ENCODE measurements at places on chromosomes 13 and 19.

GRCh38 chr19:6861683-6862286, 25.6 kb upstream of the ADGRE1 start:
- no peak for DNase-seq

- DNase-seq, result no peak
Observed at GRCh38 chr19:31402529-31403316, 53.5 kb upstream of the TSHZ3 start.

- no peak for DNase-seq
Observed at GRCh38 chr19:48502350-48503018, 9.2 kb downstream of the LMTK3 start.

DNA sequence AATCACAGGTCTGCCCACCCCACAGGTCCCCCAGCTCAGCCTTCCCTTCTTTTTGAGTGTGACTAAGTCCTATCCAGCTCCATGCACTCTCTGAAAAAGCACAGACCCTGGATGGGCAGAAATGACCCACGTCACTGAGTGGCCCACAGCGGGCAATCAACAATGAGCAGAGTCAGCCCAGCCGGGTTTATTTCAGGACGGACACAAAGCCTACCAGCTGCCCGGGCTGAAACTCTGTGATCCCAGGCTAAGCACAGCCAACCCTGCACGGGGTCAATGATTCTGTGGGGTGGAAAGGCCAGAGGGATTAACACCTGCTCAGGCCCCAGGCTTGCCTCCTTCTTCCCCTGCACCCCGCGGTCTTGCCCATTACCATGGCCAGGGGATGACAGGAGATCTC, 8.4 kb downstream of the NAPA start:
- DNase-seq, result no peak
